Stimulated activated CD4-positive, alpha-beta T cell treated with anti-CD3 and anti-CD28 coated beads, Interleukin-4, amount 100 ng/mL, for 1 hour (primary cell): ENCODE measurements at places on chromosomes 6 and 20.

- DNase-seq: no peak
Observed at GRCh38 chr6:25942561-25943147, 12.2 kb upstream of the SLC17A2 start.

GRCh38 chr6:117269638-117270054, 4.3 kb downstream of the VGLL2 start:
- DNase-seq: no peak

GRCh38 chr6:130796313-130796905, 30.8 kb upstream of the SMLR1 start:
- no peak for DNase-seq

DNA sequence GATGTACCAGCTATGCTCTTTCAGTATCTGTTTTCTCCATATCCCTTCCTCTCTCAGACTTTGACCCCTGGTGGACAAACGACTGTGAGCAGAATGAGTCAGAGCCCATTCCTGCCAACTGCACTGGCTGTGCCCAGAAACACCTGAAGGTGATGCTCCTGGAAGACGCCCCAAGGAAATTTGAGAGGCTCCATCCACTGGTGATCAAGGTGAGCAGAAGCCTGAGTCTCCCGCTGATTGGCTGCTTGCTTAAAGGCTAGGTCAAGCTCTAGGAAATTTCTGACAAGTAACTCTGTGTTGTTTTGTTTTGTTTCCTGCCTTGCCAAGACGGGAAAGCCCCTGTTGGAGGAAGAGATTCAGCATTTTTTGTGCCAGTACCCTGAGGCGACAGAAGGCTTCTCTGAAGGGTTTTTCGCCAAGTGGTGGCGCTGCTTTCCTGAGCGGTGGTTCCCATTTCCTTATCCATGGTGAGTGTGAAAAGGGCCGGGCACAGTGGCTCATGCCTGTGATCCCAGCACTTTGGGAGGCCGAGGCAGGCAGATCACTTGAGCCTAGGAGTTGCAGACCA, 28.6 kb downstream of the C6orf89 start:
- DNase-seq: no peak

GRCh38 chr6:137795501-137795900, 71.6 kb upstream of the TNFAIP3 start:
- DNase-seq: no peak

- no peak for DNase-seq
Observed at GRCh38 chr6:23055523-23055922, 486.2 kb downstream of the HDGFL1 start.

- no peak for DNase-seq
Observed at GRCh38 chr6:161401587-161402309, 127.9 kb upstream of the AGPAT4 start.

DNA sequence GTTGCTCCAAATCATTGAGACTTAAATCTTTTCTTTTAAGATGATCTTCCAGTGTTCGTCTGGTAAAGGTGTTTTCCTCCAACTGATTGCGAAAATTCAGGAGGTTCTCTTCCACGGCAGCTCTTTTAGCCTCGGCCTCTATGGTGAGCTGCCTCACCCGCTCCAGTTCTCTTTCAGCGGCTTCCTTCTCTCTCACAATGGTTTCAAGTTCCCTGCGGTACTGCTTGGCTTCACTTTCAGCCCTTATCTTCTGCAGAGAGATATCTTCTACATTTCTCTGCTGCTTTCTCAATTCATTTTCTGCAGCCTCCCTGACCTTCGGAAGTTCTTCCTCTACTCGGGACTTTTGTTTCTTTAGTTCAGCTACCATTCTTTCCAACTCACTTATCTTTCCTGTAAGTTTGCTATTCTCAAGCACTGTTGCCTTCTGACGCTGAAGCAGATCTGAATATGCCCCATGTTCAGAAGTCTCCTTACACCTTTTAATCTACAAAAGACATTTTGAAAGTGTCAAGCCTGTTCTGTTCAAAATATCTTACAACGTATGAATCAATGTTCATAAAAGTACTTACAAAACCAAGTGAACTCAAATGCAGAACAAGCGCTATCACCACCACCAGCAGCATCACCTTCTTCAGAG, 22.3 kb downstream of the DST start:
- DNase-seq: no peak

GRCh38 chr6:151850479-151851003, 43.1 kb downstream of the ESR1 start:
- DNase-seq: no peak

DNA sequence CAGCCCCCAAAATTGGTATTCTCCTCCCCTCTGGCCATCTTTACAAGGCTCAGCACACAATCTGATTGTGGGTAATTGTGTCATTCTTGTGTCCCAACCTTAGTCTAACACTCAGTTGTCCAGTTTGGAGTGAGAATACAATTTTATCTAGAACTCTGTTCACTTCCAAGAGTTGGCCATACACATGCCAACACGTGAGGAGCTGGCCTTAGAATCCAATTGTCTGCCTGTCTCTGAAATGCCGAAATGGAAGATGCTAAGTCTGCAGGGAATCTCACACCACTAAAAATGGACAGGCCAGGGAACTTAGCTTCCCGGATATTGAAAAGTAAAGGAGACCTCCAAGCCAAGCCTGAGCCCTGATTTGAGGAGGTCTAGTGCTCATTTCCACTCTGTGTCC, 12.3 kb downstream of the FOXA2 start:
- DNase-seq: no peak

DNA sequence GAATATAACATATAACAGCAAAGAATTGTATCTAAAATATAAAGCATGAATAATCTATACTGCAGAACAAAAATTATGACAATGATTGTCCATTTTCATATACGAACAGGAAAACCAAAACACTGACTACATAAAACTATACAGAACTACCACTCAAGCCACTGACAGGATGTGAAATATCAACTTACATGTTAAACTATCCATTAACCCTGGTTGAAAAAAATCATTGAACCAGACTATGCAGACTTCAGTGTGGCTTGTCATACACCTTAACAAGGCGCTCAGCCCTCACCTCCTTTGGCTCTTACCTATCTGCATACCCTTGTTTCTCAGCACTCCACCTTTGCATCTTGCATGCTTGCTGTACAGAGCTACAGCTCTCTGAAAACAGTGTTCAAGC, 34.9 kb downstream of the ASCC3 start:
- no peak for DNase-seq

DNA sequence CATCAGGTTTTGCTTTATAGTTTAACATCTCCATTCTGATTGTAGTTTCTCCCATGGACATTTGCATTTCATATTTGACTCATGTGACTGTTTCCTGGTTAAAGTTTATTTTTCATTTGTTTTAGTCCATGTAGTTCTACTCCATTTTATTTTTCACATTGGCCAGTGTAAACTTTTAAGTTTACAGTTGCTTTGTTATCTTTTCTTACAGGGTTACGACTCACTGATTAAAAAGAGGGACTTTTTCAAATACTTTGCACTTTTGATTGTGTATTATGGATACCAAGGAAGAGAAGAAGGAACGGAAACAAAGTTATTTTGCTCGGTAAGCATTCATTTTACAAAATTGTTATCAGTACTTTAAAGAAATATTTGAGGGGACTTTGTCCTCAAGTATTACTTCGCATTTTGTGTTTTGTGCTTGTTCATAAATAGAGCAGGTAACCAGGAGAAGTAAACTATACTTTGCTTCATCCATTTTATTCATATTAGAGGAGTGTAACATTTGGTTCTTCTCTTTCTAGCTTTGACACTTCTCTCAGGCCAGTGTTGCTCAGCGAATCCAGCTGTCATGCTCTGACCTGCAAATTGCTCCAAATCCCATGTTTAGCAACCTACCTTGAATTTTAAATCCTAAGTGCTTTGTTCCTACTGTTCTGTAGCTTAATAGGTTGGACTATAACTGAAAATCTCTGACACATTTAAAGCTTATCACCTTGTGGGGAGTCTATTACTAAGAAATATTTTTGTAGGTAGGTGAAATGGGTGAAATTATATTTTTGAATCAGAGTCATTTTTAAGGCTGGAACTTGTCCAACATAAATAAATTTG, 24.5 kb downstream of the NCOA7 start:
- DNase-seq: no peak

- DNase-seq: no peak
Observed at GRCh38 chr20:46283426-46284039, 24.8 kb downstream of the CDH22 start.

- no peak for DNase-seq
Observed at GRCh38 chr6:95083506-95083905, 493.8 kb upstream of the MANEA start.

GRCh38 chr6:121216928-121217327, 117.4 kb downstream of the TBC1D32 start:
- no peak for DNase-seq

DNA sequence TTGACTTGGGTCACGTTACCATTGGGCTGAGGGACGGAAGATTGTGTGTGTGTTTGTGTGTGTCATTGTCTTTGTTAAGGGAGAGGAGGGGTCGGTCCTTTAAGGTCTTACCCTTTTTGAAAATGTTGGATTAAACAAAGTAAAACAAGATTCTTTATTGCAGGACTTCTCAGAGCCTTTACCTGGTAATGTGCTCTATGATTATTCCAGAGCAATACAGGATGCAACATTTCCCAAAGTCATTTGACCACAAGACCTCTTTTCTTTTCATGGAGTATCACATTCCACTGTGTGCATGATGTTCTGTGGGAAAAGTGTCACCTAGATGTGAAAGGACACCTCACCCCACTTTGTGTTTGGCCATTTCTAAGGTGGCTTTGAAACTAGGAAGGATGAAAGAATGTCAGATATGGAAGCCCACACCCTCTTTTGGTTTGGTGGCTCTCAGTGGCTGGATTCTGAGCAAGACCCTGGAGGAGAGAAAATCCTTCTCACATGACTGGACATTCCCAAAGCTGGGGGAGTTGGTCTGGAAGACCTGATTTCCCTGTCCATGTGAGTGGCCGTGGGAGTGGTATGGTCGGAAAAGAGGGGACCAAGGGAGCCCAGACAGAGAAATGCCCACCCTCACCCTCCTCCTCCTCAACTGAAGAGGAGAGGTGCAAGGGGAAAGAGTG, 18.2 kb upstream of the ZNF831 start:
- no peak for DNase-seq

DNA sequence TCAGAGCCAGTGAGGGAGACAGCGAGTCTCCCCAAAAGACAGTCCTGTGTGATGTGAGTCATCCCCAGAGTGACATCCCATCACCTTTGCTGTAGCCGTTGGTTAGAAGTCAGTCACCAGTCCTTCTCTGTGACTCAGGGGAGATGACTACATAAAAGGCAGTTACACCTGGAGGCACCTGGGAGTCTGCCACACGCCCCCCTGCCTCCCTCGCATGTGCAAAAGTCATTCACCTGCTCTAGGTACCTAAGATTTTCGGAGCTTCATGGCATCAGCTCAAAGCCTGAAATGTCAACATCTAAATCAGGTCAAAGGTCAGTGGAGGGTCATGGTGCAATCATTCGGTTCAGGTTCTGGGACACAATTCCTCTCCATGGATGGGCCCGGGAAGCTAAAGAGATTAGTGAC, 50.3 kb downstream of the PRR18 start:
- DNase-seq: peak; percentile 46

GRCh38 chr20:44888226-44889103, 3.0 kb downstream of the YWHAB start:
- DNase-seq: no peak
